ENCODE measurements at places on chromosomes 7 and 10. TPM values are rescaled to one million over a fixed set of nuclear protein-coding genes. Genes with fewer than 3 reads are reported as not detected.

INMT gene
- 1.2 TPM for total RNA-seq

INHBA gene
- total RNA-seq, result 0.14 TPM

ODAD2 gene
- total RNA-seq, result 0.32 TPM

CCDC186 gene
- 39.1 TPM for total RNA-seq

DNA sequence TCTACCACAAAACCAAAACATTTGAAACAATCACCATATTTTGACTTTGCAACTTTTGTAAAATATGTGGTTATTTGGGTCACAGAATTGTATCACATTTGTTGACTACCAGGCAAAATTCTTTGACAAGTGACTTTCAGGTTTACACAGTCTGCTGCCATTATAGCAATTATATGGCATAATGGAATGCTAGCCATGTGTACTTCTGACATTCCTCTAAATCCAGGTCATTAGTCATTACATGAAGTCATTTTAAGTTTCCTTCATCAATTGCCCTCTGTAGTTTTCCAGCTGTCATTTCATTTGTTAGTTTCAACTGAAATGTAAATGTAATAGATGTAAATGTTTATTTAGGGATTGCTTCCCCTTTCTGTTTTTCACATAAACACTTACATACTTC is 137.5 kb downstream of the IMMP2L start:
- H3K4me1 ChIP-seq, result no peaks in the 10 kb centered on the region
- no peak overlapping the region for H3K27ac ChIP-seq
- no peak overlapping the region for H3K4me3 ChIP-seq

GRCh38 chr7:16923019-16923418 is 41.2 kb upstream of the AGR3 start:
- no peak for DNase-seq
- no peaks in the 10 kb centered on the region for H3K36me3 ChIP-seq
- H3K27me3 ChIP-seq, result no peaks in the 10 kb centered on the region
- no peak overlapping the region for H3K27ac ChIP-seq

- H3K4me3 ChIP-seq, result no peak overlapping the region
- no peak overlapping the region for H3K27ac ChIP-seq
- H3K4me1 ChIP-seq, result no peaks in the 10 kb centered on the region
- no peak for DNase-seq
Observed at GRCh38 chr10:123042708-123043408, 34.1 kb downstream of the ACADSB start.

GRCh38 chr7:3158341-3158760 is 114.7 kb upstream of the CARD11 start:
- H3K4me1 ChIP-seq, result no peaks in the 10 kb centered on the region
- DNase-seq, result no peak
- no peak overlapping the region for H3K4me3 ChIP-seq
- no peak overlapping the region for H3K27ac ChIP-seq
- H3K36me3 ChIP-seq, result no peaks in the 10 kb centered on the region

DNA sequence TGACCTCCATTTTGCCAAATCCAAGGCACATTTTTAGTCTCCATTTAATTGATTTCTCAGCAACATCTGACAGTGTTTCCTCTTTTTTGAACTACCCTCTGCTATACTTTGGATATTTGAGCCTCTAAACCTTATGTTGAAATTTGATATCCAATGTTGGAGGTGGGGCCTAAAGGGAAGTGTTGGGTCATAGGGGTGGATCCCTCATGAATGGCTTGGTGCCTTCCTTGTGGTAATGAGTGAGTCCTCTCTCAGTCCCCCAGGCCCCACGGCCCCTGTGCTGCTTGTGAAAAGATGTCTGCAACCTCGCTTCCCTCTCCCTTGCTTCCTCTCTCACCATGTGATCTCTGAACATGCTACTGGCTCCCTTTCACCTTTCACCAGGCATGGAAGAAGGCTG is 96.8 kb upstream of the DGKB start:
- DNase-seq, result no peak
- no peaks in the 10 kb centered on the region for H3K36me3 ChIP-seq
- no peaks in the 10 kb centered on the region for H3K4me1 ChIP-seq
- no peak overlapping the region for H3K27ac ChIP-seq
- no peak overlapping the region for H3K4me3 ChIP-seq

GRCh38 chr10:132178046-132178445 is 8.7 kb upstream of the DPYSL4 start:
- DNase-seq, result no peak
- H3K4me1 ChIP-seq, result no peaks in the 10 kb centered on the region
- no peak overlapping the region for H3K27ac ChIP-seq
- H3K4me3 ChIP-seq, result no peak overlapping the region
- H3K27me3 ChIP-seq, result peaks cover 10% of the 10 kb centered on the region
- no peaks in the 10 kb centered on the region for H3K36me3 ChIP-seq

GRCh38 chr7:101121991-101122932 is 4.6 kb upstream of the SERPINE1 start:
- H3K27me3 ChIP-seq, result peaks cover 4% of the 10 kb centered on the region
- peaks cover 21% of the 10 kb centered on the region for H3K4me1 ChIP-seq
- no peak overlapping the region for H3K4me3 ChIP-seq

- no peak for DNase-seq
- no peak overlapping the region for H3K4me3 ChIP-seq
- H3K27me3 ChIP-seq, result peaks cover 5% of the 10 kb centered on the region
- no peak overlapping the region for H3K27ac ChIP-seq
Observed at GRCh38 chr10:103553743-103554487, 60.4 kb downstream of the NEURL1 start.

DNA sequence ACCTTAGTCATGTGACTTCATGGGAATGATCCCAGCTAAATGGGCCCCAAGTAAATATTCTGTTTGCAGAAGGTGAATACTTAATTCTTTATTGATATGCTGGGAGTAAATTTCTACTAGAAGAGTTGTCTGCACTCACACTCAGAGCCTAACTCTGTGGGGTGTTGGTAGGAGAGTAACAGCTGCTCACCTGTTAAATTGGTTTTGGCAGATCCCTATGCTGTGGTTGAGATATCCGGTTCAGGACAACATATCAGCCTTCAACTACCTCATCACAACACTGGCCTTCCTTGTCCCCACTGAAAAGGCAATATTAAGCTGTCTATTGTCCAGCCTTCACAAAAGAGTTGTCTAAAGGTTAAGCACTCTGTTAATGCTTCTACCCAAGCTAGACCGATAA is 738.3 kb downstream of the INHBA start:
- H3K36me3 ChIP-seq, result no peaks in the 10 kb centered on the region
- H3K4me1 ChIP-seq, result no peaks in the 10 kb centered on the region
- no peaks in the 10 kb centered on the region for H3K27me3 ChIP-seq
- no peak for DNase-seq
- H3K4me3 ChIP-seq, result no peak overlapping the region

GRCh38 chr7:114086914-114087652 is 168.3 kb upstream of the PPP1R3A start:
- peaks cover 46% of the 10 kb centered on the region for H3K4me1 ChIP-seq
- no peak for DNase-seq
- H3K4me3 ChIP-seq, result no peak overlapping the region

DNA sequence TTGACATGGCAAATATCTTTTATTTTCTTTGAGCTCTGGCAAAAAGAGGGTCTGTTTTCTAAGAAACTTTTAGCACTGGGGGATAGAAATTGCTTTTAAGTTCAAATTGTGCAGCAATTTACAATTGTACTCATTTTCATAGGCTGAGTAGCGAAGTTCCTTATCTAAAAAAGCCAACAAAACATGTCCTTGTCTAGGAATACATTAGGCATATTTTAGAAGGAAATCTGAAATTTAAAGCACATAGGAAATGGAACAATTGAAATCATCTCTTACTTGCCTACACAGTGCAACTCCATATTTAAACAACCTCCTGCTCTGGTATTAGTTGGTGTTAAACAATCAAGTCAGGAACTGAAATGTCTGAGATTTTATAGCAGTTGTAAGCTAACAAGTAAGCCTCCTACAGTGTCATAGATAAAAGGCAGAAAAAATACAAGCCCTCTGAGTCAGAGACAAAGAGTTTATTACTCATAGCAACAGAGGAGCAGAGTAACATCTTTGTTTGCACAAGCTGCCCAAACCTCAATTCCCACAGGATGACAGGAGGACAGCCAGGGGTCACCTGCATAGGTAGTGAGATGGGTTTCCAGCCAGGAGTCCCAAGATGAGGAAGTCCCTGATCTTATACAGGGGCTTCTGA is 280.2 kb upstream of the HGF start:
- no peaks in the 10 kb centered on the region for H3K36me3 ChIP-seq
- no peak overlapping the region for H3K27ac ChIP-seq
- no peak overlapping the region for H3K4me3 ChIP-seq
- H3K4me1 ChIP-seq, result no peaks in the 10 kb centered on the region
- H3K27me3 ChIP-seq, result no peaks in the 10 kb centered on the region
- no peak for DNase-seq

GRCh38 chr10:65416094-65416493 is 1509.7 kb upstream of the LRRTM3 start:
- H3K27ac ChIP-seq, result no peak overlapping the region
- H3K36me3 ChIP-seq, result no peaks in the 10 kb centered on the region
- no peaks in the 10 kb centered on the region for H3K27me3 ChIP-seq
- no peak for DNase-seq
- H3K4me3 ChIP-seq, result no peak overlapping the region

All from CD4-positive, alpha-beta memory T cell (primary cell).